ENCODE measurements at places on chromosomes 7 and 10.

- DNase-seq = no peak
These were observed 321.0 kb downstream of the C7orf25 start for GRCh38 chr7:42590771-42591310.

DNA sequence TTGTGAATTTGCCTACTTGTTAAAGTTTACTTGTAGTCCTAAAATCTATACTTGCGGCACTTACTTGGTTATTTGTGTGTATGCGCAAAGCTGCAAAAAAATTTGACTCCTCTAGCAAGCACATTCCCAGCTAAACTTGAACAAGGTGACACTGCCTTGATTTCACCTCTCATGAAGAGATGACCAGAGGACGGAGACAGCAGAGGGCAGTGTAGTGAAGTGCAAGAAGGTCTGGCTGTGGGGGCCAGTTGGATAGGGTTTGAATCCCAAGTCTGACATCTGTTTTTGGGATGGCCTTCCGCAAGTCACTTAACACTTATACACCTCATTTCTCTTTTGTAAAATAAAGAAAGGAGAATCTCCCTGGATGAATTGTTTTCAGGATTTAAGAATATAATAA, 15.7 kb downstream of the SLK start:
- DNase-seq = no peak

DNA sequence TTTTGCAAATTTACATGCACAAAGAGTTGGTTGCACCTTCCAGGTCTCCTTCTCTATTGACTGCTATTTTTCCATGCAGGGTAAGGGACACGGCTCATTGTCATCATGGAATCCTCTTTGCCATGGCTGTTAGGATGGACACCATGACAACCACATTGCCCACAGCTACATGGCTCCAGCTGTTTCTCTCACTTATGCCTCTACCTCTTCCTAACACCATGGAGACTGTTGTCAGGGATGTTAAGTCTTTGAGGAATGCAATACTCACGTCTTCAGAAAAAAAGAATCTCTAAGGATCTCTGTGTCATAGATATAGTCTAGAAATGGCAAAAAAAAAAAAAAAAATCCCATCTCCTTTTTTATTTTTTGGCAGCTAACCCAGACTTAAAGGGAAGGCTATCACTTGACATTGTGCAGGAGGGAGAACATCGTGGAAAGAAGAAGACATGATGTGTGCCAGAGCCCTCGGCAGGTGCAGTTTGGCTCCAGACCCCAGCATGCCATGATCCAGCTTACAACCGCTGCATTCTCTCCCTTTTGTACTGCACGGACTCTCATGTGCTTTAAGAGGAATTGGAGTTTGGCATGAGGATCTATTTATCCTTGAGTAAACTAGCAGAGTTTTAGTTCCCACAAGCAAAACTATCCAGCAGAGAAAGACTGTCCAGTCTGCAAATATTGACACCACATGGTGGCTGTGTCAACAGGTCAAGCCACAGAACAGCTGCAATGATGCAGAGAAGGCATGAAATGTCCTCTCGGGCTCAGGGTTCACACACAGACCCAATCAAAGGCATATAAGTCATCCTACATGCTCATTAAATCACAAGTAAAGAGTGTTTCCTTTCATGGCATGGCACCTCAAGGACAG, 70.8 kb downstream of the FRMD4A start:
- DNase-seq = no peak

DNA sequence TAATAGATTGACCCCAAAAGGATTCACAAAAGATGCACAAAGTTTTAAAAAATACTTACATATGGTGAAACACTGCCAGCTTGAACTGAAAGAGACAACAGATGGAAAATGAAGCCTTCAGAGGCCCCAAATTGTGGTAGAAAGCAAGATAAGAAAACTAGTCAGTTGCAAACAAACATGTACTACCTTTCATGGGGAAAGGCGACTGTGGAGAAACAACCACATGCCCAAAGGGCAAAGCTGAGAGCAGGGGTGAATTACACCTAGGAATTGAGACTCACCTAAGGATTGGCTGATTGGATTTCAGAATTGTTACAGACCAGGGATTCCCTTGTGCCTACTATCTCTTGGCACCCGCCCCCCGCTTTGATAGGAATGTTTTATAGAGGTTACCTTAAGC, 13.1 kb downstream of the EPC1 start:
- DNase-seq = no peak

DNA sequence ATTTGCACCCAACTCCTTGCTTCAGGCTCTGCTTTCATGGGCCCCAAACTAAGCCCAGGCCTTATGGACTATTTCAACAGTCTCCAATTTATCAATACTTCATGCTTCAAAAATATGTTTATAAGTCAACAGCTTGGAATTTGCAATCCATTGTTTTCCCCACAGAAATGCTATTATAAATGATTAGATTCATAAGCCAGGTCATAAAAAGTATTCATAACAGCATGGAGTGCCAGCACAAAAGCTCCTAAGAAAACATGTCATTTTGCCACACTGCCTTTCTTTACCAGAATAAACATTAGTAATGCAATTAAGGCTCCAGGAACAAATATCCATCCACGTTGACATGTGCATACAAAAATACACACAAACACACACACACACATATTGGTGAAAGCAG, 30.1 kb downstream of the OSBPL3 start:
- no peak for DNase-seq

GRCh38 chr7:55774327-55775050, 88.1 kb downstream of the SEPTIN14 start:
- no peak for DNase-seq

GRCh38 chr10:58567652-58568051, 55.0 kb downstream of the BICC1 start:
- DNase-seq = no peak
